ENCODE measurements at places on chromosomes 3 and 15.

- no peak for DNase-seq
Observed at GRCh38 chr3:27577504-27577903, 93.3 kb upstream of the SLC4A7 start.

DNA sequence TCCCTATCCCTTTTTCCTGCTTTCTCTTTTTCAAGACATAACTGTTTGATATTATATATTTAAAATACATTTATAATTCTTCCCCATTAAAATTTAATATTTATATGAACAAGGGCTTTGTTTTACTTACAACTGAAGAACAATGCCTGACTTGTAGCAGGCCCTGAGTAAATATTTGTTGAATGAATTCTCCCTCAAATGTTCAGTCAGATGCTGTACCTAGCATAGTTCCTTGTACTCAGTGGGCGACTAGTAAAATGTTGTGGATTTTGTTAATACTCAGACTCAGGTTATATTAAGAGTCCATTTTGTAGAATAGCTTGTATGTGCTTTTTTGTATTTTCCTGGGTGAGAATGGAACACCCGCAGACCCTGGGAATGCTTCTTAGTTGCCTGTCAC, 69.1 kb downstream of the SEC22A start:
- no peak for DNase-seq

DNA sequence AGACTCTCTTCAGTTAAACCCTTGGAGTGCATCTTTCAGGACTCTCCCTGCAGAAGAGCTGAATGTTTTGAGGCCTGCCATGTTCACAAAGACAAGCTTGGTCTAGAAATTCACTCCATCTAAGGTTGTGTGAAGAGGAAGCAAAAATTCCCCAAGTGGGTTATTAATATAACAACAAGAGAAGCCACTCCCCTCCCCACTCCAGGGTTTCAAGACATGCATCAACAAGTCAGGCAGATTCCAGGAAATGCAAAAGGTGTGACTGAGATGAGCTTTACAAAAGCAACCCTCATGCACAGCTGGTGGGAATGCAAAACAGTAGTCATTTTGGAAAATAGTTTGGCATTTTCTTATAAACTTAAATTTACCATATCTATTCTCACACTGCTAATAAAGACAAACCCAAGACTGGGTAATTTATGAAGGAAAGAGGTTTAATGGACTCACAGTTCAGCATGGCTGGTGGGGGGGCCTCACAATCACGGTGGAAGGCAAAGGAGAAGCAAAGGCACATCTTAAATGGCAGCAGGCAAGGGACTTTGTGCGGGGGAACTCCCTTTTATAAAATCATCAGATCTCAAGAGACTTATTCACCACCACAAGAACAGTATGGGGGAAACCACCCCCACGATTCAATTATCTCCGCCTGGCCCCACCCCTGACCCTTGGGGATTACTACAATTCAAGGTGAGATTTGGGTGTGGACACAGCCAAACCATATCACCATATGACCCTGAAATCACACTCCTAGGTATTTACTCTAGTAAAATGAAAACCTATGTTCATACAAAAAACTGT, 31.3 kb downstream of the TARS3 start:
- no peak for DNase-seq

GRCh38 chr3:179083977-179084376, 12.4 kb upstream of the ZMAT3 start:
- no peak for DNase-seq

GRCh38 chr3:183455089-183455488, 26.7 kb upstream of the MCF2L2 start:
- DNase-seq, result no peak

DNA sequence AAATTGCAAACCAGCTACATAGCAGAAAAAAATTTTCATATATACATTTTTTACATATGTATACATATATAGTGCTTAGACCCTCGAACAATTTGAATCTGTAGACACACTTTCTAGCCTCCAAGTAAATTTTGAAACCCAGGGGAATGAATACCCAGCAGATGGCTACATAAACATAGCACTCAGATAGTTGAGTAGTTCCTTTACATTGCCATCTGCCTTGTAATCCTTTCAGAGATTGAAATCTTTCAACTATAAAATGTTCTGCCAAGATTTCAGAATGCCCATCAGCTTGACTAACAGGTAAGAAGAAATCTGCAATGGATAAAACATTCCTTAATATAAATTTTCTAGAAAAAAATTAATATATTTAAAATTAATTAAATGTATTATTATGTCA, 1333.5 kb upstream of the CADM2 start:
- DNase-seq, result no peak

GRCh38 chr3:64152086-64152485, 73.2 kb downstream of the PRICKLE2 start:
- no peak for DNase-seq

- no peak for DNase-seq
Observed at GRCh38 chr15:73318463-73319351, 50.1 kb downstream of the HCN4 start.

GRCh38 chr3:194043516-194043915, 92.4 kb upstream of the HES1 start:
- no peak for DNase-seq

GRCh38 chr3:148466980-148467740, 230.5 kb upstream of the AGTR1 start:
- DNase-seq, result no peak

DNA sequence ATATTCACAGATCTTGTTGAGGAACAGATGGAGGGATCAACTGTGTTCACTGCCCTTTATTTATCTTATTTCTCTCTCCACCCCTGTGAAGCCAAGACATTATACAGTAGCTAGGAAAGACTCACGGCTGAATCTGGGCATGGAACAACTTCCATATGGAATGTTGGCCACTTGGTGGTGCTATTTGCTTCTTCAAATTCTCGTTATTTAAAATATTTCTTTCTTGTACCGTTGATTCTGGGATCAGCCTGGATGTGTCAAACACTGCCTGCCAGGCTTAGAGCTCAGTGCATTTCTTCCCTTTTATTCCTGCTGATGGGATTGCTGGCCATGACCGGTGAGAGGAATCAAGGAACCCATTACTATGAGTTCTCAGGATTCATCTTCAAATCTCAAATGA, 17.5 kb upstream of the GASK1A start:
- DNase-seq, result no peak

GRCh38 chr3:50786631-50787030, 111.9 kb downstream of the DOCK3 start:
- no peak for DNase-seq

GRCh38 chr3:18334837-18335601, 90.1 kb downstream of the SATB1 start:
- no peak for DNase-seq

GRCh38 chr15:59321000-59321689, 51.5 kb downstream of the MYO1E start:
- no peak for DNase-seq

DNA sequence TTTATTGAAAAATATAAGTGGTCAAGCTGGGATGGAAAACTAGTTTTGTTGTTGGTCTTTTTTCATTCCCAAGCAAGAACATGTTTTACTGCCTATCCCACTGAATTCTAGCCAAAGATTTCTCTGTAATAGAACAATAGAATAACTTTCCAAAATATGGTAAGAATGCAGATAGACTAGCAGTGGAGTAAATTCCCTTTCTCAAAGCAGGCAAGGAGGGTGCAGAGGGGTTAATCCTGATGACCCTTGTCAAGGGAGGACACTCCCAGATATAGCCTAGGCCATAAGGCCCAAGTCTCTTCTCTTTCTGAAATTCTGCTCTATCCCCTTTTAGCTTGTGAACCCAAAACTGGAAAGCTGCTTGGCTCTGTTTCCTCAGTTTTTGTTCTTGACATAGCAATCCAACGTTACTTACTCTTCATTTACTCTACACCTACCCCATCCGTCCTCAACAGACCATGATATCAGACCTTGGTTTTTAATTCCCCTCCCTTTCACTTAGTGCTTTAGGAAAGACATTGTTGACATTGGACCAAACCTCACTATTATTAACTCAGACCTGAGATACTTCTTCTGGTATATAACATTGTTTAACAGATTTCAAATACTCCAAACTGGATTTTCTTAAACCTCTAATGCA, 453.6 kb upstream of the THBS1 start:
- no peak for DNase-seq

DNA sequence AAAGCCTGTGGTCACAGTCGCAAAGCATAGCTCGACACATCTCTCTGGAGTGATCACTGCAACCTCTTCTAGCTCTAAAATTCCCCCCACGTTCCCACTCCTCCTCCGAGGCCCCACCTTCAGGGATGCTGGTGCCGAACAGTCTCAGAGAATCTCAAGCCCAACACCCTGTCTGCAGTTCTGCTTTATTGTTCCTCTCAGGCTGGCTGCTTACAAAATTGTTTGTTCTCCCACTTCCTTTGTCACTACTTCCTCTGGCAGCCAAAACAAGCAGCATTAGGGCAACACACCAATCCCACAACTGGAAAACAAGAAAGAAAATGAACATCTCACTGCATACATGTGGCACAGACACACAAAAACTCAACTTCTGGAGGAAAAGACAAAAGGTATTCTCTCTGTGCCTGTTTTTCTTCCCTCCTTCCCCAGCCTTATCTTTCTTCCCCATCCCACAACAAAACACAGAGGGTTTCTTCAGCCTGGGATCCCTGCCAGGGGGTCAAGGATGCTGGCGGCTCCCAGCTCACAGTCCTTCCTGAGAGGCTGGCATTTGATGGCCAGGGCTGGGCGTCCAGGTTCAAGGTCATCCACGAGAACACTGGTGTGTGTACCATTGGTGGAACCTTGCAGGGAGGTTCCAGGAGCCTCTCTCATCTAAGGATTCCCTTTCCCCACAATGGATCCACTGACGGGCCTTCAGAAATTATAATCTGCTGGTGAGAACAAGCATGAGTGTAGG, 108.4 kb downstream of the TMCO5A start:
- DNase-seq, result no peak

DNA sequence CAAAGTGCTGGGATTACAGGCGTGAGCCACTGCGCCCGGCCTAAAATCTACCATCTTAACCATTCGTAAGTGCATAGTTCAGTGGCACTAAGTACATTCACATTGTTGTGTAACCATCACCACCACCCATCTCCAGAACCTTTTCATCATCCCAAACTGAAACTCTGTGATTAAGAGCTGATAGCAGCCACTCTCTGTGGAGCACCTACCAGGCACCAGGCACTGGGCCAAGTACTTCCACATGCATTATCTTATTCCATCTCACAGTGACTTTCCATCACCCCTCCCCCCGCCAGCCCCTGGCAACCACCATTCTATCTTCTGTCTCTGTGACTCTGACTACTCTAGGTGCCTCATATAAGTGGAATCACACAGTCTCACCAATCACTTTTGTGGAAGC, 2.3 kb upstream of the INSYN1 start:
- DNase-seq, result no peak

DNA sequence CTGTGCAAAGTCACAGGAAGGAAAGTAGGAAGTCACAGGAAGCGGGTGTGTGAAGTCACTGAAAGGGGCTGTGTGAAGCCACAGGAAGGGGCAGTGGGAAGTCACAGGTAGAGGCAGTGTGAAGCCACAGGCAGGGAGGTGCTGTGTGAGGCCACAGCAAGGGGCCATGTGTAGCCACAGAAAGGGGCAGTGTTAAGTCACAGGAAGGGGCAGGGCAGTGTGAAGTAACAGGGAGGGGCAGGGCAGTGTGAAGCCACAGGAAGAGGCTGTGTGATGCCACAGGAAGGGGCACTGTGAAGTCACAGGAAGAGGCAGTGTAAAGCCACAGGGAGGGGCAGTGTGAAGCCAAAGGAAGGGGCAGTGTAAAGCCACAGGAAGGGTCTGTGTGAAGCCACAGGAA, 36.5 kb downstream of the GASK1A start:
- no peak for DNase-seq

DNA sequence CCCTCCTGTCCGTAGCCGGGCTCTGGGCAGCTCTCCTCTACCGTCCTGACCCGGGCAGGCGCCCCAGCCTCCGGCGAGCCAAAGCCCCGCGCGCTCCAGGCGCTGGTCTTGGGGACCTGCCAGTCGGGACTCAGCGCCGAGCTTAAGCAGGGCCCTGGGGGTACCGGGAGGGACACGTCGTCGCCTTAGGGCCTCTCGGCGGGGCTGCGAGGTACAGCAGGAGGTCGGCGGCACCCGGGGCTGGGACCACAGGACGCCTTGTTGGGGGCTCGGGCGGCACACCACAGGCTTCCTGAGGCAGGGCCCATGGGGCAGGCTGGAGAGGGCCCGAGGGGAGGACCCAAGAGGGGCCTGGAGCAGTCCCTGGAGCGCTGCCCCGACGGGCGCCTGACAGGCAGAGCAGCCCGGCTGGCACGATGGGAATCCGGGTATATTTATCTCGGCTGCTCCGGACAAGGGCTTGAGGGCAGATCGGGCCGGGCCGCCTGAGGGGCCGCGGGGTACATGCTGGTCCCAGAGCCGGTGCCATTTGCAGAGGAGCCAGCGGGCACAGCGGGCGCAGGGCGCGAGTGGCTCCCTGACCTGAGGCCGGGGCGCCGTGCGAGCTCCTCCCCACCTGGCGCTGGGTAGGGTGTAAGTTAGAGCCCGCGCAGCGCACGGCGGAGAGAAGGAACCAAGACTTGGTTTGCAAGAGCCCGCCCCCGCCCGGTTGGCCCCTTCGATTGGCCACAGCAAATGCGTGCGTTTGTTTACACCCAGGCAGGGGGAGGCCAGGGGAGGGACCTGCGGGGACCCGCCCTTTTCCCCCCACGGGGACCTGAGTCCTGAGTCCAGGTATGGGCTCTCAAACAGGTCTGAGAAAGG, 574 bp downstream of the SLC38A3 start:
- DNase-seq, result peak; percentile 57

DNA sequence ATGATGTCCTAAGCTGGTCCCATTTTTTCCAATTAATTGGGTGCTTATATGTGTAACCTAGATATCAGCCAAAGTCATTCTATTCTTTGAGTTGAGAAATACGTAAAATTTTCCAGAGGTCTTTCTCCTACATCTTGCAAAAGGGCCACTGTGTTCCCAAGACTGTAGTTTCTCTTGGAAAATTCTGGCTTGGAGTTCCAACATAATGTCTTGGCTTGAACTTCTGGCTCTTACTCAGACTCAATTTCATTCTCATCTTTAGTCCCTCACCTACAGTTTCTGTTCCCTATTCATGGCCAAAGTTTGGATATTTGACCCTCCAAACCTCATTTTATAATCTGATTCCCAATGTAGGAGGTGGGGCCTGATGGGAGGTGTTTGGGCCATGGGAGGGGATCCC, 201.4 kb upstream of the ARHGEF26 start:
- no peak for DNase-seq

- DNase-seq, result no peak
Observed at GRCh38 chr3:153158961-153159735, 2.9 kb upstream of the RAP2B start.

DNA sequence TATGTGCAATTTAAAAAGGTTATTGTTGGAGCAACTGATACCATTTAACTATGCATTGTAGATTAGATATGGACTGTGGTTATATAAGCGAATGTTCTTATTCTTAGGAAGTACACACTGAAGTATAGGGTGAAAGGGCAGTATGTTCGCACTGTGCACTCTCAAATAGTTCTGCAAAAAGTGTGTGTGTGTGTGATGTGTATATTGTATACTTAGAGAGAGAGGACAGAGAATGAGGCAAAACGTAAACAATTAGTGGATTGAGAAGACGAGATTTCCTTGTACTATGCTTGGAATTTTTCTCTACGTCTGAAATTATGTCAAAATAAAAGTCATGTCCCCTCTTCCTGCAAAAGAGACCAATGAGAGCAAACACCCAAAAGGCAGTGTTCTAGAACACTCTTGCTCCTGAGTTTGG, 30.4 kb downstream of the LSM3 start:
- DNase-seq, result no peak
